ENCODE measurements at places on chromosomes 2 and 18.

GRCh38 chr2:198347946-198348345 is 543.6 kb downstream of the PLCL1 start:
- DNase-seq: no peak

- no peak for DNase-seq
These were observed 5.8 kb upstream of the FIGLA start for GRCh38 chr2:70796262-70796661.

DNA sequence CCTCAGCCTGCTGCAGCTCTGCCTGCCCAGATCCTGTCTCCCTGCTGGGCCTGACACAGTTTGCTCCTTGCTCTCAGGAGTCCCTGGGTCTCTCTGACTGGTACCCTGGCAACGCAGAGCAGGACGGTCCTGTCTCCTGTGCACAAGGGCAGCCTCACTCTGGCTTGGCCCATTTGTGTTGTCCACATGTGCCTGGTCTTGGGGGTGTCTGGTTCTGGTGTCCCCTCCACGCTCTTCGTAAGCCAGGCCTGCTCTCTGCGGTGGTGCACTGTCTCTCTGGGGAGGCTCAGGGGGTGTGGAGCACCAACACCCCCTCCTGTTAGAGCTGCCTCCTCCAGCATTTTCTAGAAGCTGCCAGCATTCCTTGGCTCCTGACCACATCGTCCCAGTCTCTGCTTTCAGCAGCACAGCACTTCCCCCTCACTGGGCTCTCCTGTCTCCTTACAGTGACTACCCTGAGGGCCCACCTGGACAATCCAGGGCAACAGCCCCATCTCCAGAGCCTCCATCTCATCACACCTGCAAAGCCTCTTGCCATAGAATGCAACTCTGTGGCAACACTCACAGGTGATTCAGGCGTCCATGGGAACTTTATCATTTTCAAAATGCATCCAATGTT is 235.6 kb upstream of the HS6ST1 start:
- DNase-seq: no peak

GRCh38 chr2:40957508-40957907 is 505.6 kb upstream of the SLC8A1 start:
- no peak for DNase-seq

- peak; percentile 99 for DNase-seq
These were observed 282.5 kb upstream of the MYT1L start for GRCh38 chr2:2613279-2614199.

DNA sequence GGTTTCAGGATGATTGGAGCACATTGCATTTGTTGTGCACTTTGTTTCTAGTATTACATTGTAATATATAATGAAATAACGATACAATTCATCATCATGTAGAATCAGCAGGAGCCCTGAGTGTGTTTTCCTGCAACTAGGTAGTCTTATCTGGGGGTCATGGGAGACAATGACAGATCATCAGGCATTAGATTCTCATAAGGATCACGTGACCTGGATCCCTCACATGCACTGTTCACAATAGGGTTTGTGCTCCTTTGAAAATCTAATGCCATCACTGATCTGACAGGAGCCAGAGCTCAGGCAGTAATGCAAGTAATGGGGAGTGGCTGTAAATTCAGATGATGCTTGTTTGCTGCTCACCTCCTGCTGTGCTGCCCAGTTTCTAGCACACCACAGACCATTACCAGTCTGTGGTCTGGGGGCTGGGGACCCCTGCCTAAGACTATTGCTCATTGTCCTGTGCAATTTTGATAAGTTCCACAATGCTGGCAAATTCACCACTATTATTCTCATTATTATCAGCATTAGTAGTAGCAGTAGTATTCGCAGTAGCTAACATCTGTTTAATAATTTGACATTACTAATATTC is 428.7 kb upstream of the TNP1 start:
- DNase-seq: no peak

DNA sequence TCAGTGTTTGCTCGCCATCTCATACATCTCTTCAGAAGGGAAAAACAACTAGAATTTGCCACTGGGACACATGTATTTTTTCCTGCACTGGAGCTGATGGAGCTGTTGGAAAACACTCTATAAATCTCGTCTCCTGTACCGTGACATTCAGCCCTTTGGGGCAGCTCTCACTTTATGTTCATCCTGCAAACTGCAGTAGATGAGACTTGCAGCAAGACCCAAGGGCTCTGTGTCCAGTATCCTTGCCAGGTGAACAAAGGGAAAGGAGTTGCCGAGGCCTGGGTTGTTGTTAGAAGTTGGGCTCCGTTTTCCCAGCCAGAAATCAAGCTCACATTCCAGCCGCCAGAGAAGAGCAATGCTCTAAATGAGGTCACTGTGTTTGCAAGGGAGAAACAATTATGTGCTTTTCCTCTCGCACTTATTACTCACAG is 285.1 kb downstream of the SLC4A3 start:
- peak; percentile 89 for DNase-seq

GRCh38 chr2:67950919-67951318 is 111.9 kb downstream of the C1D start:
- no peak for DNase-seq

DNA sequence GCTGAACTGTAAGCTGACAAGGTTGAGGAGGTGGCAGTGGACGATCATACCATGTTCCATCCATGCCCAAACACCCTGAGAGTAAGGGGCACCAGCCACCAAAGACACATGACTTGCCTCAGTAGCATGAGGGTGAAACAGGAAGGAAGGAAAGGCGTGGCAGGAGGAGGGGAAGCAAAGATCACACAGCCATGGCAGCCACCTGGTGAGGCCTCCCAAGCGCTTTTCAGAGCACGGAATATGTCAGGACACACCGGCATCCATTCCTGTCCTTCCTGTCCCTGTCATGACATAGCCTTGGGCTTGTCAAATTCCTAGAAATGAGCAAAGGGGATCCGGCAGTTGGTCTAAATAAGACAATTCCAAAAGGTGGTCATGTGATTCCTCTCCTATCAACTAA is 118.7 kb downstream of the MYO5B start:
- DNase-seq: no peak

DNA sequence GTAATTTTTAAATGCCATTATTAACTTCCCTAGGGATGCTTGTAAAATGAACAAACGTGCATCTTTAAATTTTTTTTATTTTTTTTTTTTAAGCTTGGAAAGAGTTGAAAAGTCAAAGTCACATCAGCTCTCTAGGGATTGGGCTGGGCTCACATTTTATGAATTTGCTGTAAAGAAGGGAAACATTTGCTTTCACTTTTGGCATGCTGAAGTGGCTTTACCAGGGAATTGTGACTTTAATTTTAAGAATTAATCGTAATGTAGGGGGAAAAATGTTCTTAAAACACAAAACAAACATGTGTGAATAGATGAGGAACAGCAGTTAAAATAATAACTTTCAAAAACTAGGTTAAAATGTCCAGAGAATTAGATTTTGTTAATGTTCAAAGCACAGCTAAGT is 123.0 kb downstream of the AGAP1 start:
- DNase-seq: peak; percentile 52

DNA sequence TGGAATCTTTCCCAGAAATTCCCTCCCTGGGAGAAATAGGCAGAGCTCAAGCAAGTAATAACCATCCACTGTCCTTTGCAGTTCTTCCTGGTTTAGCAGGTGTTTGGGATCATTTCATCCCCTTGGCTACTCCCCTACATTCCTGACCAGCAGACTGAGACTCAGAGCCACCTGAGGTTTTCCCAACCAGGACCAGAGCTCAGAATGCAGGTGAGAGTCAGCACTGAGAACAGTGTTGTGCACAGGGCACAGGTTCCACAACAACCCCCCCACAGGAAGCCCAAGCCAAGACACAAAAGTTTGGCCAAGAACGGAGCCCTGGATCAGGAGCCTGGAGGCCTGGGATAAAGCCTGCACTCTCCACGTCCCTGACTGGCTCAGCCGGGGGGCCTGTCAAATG is 21.0 kb upstream of the LOXHD1 start:
- no peak for DNase-seq

- no peak for DNase-seq
These were observed 77.0 kb downstream of the EDAR start for GRCh38 chr2:108911807-108912628.

- peak; percentile 66 for DNase-seq
These were observed 45.5 kb downstream of the LYPD6 start for GRCh38 chr2:149375801-149376361.

DNA sequence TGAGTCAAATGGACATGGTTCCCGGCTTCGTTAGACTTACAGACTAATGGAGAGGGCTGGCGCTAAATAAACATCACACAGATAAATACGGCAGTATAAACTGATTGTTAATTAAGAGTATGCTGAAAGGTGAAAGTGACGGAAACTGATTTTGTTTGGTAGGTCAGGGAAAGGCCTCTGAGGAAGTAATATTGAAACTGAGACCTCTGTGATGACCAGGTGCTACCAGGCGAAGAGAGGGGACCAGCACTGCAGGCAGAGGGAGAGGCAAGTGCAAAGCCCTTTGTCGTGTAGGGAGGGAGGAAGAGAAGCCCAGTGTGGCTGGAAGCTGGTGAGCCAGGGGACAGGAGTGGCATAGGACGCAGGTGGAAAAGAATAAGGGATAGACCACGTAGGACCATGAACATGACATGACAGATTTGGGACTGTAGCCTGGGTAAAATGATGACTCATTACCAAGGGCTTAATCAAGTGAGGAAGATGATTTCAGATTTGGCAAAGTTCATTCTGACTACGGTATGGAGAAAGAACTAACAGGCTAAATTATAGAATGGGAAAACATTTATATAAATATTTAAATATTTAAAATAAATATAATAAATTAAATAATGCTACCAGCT is 433.1 kb downstream of the NCKAP5 start:
- DNase-seq: no peak

GRCh38 chr18:5853253-5853652 is 42.1 kb downstream of the TMEM200C start:
- DNase-seq: peak; percentile 31

Data from eye (tissue), 1 donor.